NCI-H748 treated with DMSO at 0.1 percent for 48 hours (cell line): ENCODE measurements at places on chromosomes 7 and 10.

- DNase-seq = no peak
Observed at GRCh38 chr7:27868131-27868550, 128.2 kb downstream of the TAX1BP1 start.

DNA sequence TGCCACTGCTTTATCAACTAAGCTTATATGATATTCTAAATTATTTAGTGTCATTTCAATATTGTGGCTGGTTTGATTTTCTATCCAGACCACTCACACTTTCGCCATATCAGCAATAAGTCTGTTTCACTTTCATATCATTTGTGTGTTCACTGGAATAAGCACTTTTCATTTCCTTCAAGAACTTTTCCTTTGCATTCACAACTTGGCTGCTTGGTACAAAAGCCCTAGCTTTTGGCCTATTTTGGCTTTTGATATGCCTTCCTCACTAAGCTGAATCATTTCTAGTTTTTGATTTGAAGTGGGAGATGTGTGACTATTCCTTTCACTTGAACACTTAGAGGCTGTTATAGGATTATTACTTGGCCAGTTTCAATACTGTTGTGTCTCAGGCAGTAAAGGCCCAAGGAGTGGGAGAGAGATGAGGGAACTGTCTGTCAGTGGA lies 120.9 kb upstream of the NAMPT start:
- no peak for DNase-seq

- no peak for DNase-seq
Observed at GRCh38 chr10:36042135-36042534, 400.0 kb upstream of the FZD8 start.

GRCh38 chr7:127831318-127832219 lies 179.6 kb downstream of the SND1 start:
- no peak for DNase-seq

GRCh38 chr7:20794676-20795075 lies 8.0 kb upstream of the SP8 start:
- no peak for DNase-seq

GRCh38 chr7:138369797-138370196 lies 90.3 kb upstream of the TRIM24 start:
- no peak for DNase-seq

DNA sequence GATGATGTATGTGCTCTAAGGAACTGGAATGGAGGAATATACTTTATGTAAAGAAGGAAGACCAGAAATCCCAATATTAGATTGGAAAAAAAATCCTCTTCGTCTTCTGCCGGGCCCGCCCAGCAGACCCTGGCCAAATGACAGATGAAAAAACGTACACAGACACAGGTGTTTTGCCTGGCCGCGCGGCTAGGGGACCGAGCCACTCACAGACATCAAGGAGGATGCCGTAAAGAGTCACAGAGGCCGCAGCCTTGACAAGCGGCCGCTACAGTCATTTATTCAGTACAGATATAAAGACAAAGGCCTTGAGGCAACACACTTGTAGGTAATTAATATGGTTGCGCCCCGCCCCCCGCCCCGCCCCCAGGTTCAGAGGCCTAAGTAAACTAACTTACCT lies 594.1 kb downstream of the GRM8 start:
- DNase-seq = no peak

DNA sequence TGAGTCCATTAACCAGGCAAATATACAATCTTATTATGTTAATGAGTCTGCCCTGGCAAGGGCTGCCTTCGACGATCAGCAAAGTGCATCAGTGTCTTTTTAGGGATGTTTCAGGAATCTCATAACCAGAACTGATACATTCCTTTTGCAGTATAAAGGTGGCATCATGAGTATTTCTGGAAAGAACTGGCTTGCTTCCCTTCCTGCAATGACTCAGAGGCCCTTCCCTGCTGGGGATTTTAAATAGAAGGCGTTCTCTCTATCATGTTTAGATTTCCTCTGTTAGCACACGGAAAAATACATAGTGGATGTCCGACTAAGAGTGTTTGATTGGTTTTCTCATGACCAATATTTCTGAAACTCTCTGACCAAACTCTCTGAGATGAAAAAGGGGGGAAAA lies 1.8 kb downstream of the NPS start:
- no peak for DNase-seq

DNA sequence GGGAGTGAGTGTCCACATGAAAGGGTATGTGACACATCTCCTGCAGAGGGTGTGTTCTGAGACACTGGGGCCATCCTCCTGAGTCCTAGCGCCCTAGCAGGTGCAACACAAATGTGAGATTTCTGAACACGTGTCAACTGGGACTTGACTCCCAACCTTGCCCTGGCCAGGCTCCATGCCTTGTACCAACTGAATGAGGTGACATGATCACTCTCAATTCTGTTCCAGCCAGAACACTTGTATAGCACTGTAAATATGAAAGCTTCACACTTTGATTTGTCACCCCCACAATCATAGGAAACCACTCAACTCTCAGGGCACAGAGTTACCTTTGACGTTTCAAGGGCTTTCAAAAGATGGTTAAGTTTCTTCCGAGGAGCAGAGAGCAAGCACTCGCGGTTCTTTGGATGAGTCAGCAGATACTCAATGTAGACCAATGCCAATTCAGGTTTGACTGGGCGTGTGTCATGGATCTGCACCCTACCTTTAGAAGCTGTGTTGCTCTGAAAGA lies 48.6 kb downstream of the NCAPG2 start:
- no peak for DNase-seq

DNA sequence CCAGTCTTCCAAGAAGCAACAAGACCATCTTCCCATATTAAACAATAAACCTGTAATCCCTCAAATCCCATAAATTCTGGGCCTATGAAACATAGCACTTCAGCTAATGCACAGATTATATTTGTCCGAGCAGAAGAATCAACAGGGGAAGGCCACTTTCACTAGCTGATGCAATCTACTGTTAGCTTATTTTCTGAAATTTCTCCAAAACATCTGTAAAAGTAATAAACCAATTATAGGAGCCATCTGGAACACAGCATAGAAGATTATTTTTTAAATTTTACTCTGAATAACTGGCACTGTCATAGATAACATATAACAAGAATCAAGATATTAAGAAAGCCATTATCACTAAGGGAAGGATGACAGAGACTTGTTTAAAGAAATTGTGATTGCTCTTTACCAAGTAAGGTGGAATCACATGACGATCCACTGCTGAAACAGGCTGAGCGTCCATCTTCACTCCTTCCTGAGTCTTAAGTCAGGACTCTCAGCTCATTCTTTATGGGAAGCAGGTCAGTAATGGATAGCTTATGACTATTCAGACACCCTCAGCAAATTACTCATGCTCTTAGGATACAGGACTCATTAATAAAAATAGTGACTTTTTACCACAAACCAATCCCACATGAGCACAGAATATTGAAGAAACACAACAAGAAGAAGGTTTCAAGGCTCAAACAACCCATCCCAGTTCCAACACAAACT lies 719.5 kb downstream of the XPNPEP1 start:
- no peak for DNase-seq

DNA sequence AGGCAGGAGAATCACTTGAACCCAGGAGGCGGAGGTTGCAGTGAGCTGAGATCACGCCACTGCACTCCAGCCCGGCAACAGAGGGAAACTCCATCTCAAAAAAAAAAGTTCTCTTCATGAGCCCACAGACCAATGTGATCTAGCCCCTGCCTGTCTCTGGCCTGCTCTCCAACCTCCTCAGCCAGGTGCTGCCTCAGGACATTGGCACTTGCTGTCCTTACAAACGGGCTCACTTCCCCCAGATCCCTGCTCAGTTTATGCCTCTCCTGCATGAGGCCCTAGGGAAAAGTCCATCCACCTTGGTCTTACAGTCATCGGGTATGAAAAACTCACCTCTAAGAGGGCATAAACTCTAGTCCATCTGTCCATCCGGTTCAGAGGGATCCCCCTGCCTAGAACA lies 32.5 kb downstream of the TNS3 start:
- no peak for DNase-seq

DNA sequence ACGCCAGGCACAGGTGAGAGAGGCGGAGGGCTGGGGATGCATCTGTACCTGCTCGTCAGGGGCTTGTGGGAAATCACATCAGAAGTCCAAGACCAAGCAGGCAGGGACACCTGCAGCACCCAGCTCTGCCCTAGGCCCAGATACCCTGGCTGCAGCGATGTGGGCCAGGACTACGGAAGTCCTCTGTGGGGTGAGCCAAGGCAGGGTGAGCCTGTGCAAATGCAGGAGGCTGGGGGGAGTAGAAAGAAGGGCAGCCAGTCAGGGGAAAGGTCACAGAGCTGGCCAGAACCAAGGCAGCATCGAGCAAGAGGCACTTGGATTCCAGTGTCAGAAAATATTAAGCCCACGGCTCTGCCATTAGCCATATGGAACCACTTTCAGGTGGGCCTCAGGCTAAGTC lies 85.2 kb downstream of the TNS3 start:
- no peak for DNase-seq

GRCh38 chr10:30759423-30759822 lies 129.9 kb upstream of the LYZL2 start:
- DNase-seq = no peak

DNA sequence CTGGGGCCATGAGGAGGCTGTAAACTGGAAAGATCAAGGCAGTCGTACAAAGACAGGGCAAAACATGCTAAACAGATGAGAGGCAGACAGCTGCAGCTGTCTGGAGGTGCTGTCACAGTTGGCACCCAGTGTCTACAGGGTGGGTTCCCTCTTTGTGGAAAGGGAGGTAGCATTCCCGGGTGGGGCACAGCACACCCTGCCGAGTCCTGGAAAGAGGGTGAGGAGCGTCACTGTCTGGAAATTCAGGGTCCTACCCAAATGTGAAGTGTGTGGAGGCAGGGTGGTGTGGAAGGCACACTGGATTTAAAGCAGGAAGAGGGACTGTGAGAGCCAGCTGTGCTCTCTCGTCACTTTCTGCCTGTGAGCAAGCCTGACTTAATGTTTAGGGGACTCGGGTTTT lies 356.2 kb downstream of the SDK1 start:
- no peak for DNase-seq
